SK-N-SH (cell line): ENCODE measurements at places on chromosomes 16 and 17. TPM values are rescaled to one million over a fixed set of nuclear protein-coding genes. Genes with fewer than 3 reads are reported as not detected.

DNA sequence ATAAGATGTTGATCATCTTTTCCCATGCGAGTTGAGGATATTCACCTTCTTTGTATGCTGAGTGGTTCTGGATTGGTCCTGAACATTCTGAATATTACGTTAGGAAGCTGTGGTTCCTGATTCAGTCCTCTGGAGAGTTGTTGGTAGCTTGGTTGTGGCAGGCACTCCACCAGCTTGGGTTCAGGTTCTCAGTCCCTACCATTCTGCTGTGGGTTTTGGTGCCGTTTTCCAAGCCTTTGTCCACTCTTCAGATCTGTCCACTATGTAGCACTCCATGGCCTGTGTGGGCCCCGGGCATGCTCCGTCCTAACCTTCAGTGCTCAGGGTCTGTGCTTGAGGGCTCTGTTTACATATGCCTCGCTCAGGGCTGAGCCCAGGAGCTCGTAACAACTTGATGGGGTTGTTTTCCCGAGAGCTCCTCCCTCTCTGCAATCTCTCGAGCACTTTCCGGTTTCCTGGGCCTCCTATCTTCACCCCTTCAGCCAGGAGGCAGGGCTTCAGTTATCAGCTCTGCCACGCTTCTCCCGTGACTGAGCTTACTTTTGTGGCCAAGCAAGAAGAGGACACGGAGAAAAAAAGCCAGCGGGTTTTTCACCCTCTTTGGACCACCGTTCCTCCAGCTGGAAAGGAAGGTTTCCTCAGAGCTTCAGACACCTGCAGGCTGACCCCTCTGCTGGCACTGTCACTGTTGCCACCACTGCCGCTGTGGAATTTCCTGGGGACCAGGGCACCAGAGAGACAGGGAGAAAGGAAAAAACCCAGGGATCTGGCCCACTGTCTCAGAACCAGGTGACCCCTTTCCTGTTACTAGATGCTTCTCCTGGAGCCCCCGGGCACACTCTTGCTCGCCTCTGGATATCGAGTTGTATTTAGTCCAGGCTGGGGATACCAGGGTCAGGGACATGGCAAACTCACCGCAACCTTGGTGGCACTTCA lies 19.6 kb downstream of the KIAA0513 start:
- no peak overlapping the region for H3K4me3 ChIP-seq
- H3K27ac ChIP-seq, result no peak overlapping the region
- no peak for DNase-seq
- no peaks in the 10 kb centered on the region for H3K27me3 ChIP-seq

GRCh38 chr16:73530529-73530928 lies 482.6 kb upstream of the ZFHX3 start:
- no peaks in the 10 kb centered on the region for H3K27me3 ChIP-seq
- no peak for DNase-seq
- H3K4me3 ChIP-seq, result no peak overlapping the region
- H3K36me3 ChIP-seq, result no peaks in the 10 kb centered on the region

GRCh38 chr17:5127910-5128309 lies 12.1 kb downstream of the USP6 start:
- no peaks in the 10 kb centered on the region; the same call in 1 of the 2 replicates for H3K4me1 ChIP-seq
- no peak for DNase-seq
- no peaks in the 10 kb centered on the region for H3K36me3 ChIP-seq
- H3K4me3 ChIP-seq, result no peak overlapping the region
- no peak overlapping the region for H3K27ac ChIP-seq
- H3K27me3 ChIP-seq, result peaks cover 3% of the 10 kb centered on the region; the same call in 1 of the 2 replicates

The TP53TG3C gene
- polyA plus RNA-seq, result 0.44 and 0.76 TPM in 2 replicates

- no peaks in the 10 kb centered on the region for H3K27me3 ChIP-seq
- DNase-seq, result no peak
- peak overlapping the region; percentile 87 for H3K27ac ChIP-seq
- H3K36me3 ChIP-seq, result no peaks in the 10 kb centered on the region
- H3K4me1 ChIP-seq, result peaks cover 14% of the 10 kb centered on the region
Observed at GRCh38 chr16:53817117-53817755, 113.3 kb downstream of the FTO start.

- H3K4me3 ChIP-seq, result no peak overlapping the region
- no peak overlapping the region for H3K27ac ChIP-seq
- H3K36me3 ChIP-seq, result peaks cover under 1% of the 10 kb centered on the region
- peaks cover 33% of the 10 kb centered on the region; the same call in 1 of the 2 replicates for H3K4me1 ChIP-seq
- no peak for DNase-seq
Observed at GRCh38 chr16:3825103-3825502, 55.4 kb downstream of the CREBBP start.

DNA sequence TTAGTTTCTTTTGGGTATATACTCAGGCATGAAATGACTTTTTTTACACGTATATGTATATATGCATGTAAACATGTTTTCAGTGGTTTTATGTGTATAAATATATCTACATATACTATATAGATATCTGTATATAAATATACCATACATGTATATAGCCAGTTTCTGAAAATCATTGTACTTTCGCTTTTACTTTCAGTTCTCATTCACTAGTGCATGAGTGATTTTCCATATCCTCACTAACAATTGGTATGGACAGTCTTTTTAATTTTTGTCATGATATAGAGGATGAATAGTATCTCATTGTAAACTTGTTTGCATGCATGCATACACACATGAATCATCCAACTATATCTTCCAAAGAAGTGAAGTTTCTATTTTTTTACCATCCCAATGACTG lies 877.1 kb upstream of the CDH8 start:
- H3K27ac ChIP-seq, result no peak overlapping the region
- DNase-seq, result no peak
- H3K4me1 ChIP-seq, result no peaks in the 10 kb centered on the region

The CCL7 gene
- 0.50 and 0.72 TPM in 2 replicates for polyA plus RNA-seq

GRCh38 chr17:15999974-16000827 lies 577 bp downstream of the TTC19 start:
- H3K27me3 ChIP-seq, result no peaks in the 10 kb centered on the region
- H3K4me3 ChIP-seq, result peak overlapping the region; percentile 91
- peak overlapping the region; percentile 95 for H3K27ac ChIP-seq
- H3K36me3 ChIP-seq, result peaks cover 51% of the 10 kb centered on the region

DNA sequence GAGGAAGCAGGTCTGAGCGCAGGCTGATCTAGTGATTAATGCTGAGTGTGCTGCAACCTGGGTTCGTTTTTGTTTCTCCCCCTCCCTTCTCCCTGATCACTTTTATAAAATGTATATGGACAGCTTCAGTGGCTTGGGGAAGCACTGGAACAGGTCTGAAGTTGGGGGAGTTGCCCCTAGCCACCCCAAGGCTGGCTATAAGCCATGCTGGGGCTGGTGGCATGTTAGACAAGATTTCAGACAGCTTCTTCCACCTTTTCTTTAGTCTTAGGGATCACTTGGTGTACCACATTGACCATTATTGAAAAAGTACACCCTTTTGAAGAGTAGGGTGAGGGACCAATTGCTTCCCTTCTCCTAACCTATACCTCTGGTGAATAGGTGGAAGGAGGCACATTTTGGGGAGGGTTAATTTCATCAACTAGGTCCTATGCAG lies 3.8 kb upstream of the VAC14 start:
- H3K4me1 ChIP-seq, result peaks cover 6% of the 10 kb centered on the region
- no peak overlapping the region for H3K4me3 ChIP-seq
- no peak overlapping the region for H3K27ac ChIP-seq
- H3K36me3 ChIP-seq, result no peaks in the 10 kb centered on the region
- no peak for DNase-seq
- H3K27me3 ChIP-seq, result no peaks in the 10 kb centered on the region

GRCh38 chr16:83913245-83913633 lies 14.3 kb downstream of the MLYCD start:
- peaks cover 58% of the 10 kb centered on the region for H3K36me3 ChIP-seq
- no peaks in the 10 kb centered on the region for H3K27me3 ChIP-seq
- no peak overlapping the region for H3K4me3 ChIP-seq
- H3K4me1 ChIP-seq, result no peaks in the 10 kb centered on the region

DNA sequence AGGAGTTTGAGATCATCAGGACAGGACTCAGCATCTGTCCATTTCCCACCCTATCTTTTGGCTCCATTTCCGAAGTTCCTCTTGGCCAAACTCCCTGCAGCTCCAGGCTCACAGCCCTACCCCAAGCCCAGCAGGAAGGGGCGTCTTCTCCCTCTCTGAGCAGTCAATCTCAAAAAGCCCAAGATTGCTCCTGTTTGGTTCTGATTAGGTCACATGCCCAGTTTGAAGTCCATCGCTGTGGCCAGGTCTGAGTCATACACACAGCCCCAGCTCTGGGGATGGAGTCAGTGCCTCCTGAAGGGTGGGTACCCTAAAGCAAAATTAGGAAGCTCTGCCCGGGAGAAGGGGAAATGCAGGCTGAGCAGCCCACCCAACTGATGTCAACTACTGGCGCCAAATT lies 23.9 kb downstream of the SNX20 start:
- H3K36me3 ChIP-seq, result no peaks in the 10 kb centered on the region
- no peaks in the 10 kb centered on the region for H3K27me3 ChIP-seq
- DNase-seq, result no peak
- H3K4me1 ChIP-seq, result peaks cover 7% of the 10 kb centered on the region; the same call in 1 of the 2 replicates

DNA sequence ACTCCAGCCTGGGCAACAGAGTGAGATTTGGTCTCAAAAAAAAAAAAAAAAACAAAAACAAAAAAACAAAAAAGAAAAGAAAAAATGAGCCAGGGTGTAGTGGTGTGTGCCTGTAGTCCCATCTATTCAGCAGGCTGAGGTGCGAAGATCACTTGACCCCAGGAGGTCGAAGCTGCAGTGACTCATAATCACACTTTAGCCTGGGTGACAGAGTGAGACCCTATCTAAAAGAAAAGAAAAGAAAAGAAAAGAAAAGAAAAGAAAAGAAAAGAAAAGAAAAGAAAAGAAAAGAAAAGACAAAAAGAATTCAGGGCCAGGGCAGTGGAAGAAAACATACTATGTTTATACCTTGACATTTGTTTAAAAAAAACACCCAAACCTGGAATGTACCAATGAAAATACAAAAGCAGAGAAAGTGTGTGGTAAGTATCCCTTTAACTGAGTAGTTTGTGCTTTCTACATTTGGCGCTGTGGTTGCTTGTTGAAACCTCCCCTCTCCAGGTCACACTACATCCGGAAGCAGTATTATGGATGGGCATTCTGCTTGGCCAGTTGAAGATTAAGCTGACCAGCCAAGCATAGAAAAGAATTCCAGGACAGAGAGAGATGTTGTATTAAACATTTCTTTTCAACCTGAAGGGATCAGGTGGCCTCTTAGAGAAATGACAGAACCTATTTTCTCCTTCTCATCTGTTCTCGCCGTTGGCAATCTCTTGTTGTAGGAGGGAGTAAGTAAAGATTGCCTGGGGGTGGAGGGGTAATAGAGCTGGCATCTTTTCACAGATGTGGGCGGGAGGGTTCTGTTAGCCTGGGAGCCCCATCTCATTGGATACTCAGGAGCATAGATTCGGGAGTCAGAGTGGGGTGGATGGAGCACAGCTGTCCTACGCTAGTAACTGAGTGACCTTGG lies 12.1 kb upstream of the PRKCB start:
- H3K4me3 ChIP-seq, result no peak overlapping the region
- H3K36me3 ChIP-seq, result no peaks in the 10 kb centered on the region
- H3K4me1 ChIP-seq, result no peaks in the 10 kb centered on the region
- H3K27ac ChIP-seq, result no peak overlapping the region
- no peak for DNase-seq

The LGALS9B gene
- polyA plus RNA-seq, result not detected in 2 replicates

GRCh38 chr16:56658327-56658875 lies 642 bp downstream of the MT1F start:
- peaks cover 16% of the 10 kb centered on the region; the same call in 1 of the 2 replicates for H3K27me3 ChIP-seq
- peak overlapping the region; percentile 53 for H3K4me3 ChIP-seq
- no peak overlapping the region for H3K27ac ChIP-seq
- no peaks in the 10 kb centered on the region for H3K36me3 ChIP-seq

GRCh38 chr17:30352240-30352814 lies 18.5 kb upstream of the TMIGD1 start:
- no peak overlapping the region for H3K4me3 ChIP-seq
- no peak overlapping the region for H3K27ac ChIP-seq
- no peak for DNase-seq
- peaks cover 3% of the 10 kb centered on the region; the same call in 1 of the 2 replicates for H3K4me1 ChIP-seq
- H3K36me3 ChIP-seq, result no peaks in the 10 kb centered on the region
- no peaks in the 10 kb centered on the region for H3K27me3 ChIP-seq

DNA sequence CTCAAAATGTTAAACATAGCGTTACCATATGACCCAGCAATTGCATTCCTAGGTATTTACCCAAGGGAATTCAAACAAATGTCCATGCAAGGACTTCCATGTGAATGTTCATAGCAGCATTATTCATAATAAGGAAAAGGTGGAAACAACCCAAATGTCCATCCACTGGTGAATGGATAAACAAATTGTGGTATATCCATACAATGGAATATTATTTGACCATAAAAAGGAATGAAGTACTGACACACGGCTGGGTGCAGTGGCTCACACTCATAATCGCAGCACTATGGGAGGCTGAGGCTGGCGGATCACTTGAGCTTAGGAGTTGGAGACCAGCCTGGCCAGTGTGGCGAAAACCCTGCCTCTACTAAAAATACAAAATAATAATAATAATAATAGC lies 24.1 kb upstream of the GOSR2 start:
- H3K27ac ChIP-seq, result no peak overlapping the region
- H3K27me3 ChIP-seq, result peaks cover 23% of the 10 kb centered on the region
- DNase-seq, result no peak

DNA sequence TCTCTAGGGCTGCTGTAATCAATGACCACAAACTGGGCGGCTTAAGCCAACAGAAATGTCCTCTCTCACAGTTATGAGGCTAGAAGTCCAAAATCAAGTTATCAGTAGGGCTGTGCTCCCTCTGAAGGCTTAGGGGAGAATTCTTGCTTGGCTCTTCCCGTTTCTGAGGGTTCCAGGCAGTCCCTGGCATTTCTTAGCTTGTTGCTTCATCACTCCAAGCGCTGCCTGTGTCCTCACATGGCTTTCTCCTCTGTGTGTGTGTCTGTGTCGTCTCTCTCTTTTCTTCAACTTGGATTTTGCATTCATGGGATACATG lies 13.7 kb upstream of the CDC42EP4 start:
- no peaks in the 10 kb centered on the region for H3K36me3 ChIP-seq
- H3K4me3 ChIP-seq, result no peak overlapping the region
- peaks cover 22% of the 10 kb centered on the region; the same call in 1 of the 2 replicates for H3K4me1 ChIP-seq
- H3K27ac ChIP-seq, result no peak overlapping the region

The NPIPA2 gene
- 0.36 and 0.80 TPM in 2 replicates for polyA plus RNA-seq
